ENCODE measurements at places on chromosomes 6 and 20.

GRCh38 chr6:65410309-65410708, 296.7 kb downstream of the EYS start:
- DNase-seq: no peak

GRCh38 chr6:81700414-81700813, 52.1 kb downstream of the TENT5A start:
- DNase-seq: no peak

DNA sequence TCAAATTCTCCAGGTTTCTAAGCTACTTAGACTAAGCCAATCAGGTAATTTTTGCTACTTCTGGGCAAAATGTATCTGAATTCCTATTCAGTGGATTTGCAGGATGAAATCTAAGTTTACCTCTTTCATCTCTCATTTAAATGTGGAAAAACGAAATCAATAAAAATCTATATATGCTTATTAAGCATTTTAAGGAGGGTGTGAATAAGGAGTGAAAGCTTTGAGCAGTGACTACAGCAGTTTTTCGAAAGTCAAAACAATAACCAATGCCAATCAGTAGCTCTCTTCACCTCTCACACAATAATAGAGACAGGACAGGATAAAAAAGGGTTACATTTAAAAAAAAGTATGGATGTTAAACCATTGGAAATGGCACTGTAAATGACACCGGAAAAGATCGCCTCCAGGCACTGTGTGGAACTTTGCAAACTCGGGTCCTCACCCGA, 476 bp upstream of the BCKDHB start:
- no peak for DNase-seq

DNA sequence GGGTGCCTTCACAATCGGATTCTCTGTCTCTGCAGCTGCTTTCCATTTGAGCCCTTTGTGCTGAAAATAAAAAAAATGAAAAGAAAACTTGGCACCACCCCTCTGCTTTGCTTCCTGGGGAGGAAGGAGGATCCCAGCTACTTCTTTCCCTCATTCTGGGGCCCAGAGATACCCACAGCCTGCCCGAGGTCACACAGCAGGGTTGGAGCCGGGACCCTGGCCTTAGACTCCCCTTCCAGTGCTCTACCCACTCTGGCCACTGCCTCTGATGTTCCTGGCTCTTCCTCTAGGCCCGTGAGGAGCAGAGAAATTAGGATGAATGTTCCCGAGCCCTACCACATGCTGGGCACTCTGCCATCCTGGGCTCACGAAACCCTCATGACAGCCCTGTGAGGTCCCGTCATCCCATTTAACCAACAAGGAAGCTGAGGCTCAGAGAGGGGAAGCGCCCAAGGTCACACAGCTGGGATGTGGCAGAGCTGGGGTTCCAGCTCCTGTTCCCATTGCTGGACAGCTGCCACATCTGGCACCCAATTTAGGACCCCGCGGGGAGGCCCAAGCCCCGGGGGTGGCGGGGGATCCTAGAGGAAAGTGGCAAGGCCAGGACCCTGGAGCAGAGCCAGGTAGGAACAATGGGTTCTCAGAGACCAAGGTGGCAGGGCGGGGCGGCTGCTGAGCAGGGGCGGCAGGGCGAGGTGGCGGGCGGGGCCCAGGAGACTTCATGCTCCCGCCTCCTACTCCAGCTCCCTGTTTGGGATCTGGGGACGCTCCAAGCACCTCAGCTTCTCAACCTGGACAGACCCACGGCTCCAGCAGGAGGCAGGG, 76.6 kb downstream of the CEBPB start:
- no peak for DNase-seq

- no peak for DNase-seq
Observed at GRCh38 chr6:78483553-78484197, 383.7 kb upstream of the IRAK1BP1 start.

DNA sequence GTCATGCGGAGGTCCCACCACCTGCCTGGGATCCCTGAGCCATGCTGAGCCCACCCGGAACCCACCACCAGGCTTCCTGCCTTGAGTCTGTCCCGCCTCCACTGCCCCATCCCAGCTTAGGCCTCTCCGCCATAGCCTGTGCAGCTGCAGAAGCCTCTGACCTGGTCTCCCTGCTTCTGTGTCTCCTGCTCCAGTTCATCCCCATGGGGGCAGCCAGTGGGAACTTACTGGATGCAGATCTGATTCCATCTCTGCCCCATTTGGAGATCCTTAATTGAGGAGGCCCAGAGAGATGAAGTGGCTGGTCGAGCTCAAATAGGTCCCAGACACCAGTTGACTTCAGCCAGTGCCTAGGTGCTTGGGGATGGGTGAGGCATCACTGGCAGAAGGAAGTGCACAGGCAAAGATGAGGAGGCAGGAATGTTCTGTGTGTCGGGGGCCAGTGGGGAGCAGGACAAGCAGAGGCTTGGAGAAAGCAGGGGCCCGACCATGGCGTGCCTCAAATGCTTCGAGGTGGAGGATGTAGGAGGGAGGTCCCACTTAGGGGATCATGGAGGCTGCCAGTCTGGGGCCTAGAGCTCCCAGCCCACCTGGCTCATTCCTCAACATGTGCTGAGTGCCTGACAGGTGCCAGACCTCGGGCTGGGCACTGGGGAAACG, 112.8 kb downstream of the TOX2 start:
- no peak for DNase-seq

DNA sequence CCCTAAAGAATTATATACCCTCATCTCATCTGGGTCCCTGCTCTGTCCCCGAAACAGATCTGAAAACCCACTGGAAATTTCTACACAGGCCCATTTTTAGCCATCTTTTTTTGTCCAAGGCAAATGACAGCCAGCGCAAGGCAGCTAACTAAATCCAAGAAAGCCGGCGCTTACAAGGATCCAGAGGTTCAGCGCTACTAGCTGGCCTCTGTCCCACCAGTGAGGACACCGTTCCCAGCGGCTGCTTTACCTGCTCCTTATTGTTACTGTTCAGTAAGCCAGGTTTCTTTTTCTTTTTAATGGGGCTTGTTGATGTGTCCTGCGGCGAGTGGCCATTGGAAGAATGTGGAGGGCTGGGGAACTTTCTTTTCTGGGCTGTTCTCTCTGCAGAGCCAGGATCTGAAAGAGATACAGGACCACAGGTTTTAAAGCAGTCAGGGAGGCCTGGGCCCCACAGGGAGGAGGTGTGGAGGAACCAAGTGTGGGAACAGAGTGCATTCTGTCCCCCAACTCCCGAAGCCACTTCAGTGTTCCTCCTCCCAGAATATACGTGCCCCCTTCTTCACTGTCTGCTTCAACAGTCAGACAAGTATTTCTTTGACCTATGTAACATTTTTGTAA, 46.6 kb downstream of the ZMYND8 start:
- no peak for DNase-seq

DNA sequence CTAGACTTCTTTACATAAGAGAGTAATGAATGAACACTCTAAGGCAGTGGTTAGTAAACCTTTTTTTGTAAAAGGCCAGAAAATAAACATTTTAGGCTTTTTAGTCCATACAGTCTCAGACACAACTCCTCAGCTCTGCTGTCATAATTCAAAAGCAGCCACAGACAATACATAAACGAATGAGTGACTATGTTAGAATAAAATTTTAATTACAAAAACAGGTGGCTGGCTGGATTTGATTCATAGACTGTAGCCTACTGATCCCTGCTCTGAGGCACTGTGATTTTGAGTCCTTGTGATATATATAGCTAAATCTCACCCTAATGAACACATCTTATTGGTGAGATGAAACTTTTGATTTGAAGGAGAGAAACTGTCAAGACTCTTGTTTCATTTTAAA, 155.1 kb downstream of the AIG1 start:
- DNase-seq: no peak

- DNase-seq: no peak
Observed at GRCh38 chr20:49624317-49624716, 56.4 kb upstream of the PTGIS start.

DNA sequence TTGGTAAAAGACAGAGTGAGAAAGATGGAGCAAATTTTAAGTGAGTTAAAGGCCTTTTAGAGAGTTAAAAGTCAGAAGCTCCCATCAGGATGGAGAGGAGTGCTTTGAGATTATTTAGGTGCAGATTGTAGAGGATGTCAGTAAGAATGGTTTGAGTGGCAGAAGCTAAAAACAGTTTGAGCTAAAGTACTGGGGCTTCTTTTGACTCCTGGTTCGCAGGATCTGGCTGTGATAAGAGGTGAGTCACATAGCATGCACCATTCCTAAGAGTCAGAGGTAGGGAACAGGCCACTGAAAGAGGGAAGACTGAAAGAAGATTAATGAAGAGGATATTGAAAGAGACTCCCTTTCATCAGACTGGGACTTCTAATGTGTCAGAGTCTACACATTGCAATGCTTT, 1047.9 kb upstream of the MAP3K7 start:
- no peak for DNase-seq

- DNase-seq: no peak
Observed at GRCh38 chr6:21085643-21086042, 507.9 kb upstream of the SOX4 start.

DNA sequence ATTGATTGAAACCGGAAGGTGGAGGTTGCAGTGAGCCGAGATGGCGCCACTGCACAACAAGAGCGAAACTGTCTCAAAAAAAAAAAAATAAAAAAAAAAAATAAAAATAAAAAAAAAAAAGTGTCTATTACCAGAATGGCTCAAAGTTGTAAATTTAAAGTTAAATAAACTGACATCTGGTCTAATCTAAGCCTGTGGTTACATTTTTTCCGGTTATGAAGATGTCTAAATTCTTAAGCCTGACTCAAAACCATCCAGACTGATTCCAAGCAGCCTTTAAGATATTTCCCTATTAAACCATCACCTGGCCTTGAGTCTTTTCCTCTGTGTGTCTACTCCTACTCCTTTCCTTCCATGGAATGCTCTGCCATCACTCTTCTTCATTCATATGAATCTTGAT, 371.7 kb upstream of the RUNX2 start:
- DNase-seq: no peak

DNA sequence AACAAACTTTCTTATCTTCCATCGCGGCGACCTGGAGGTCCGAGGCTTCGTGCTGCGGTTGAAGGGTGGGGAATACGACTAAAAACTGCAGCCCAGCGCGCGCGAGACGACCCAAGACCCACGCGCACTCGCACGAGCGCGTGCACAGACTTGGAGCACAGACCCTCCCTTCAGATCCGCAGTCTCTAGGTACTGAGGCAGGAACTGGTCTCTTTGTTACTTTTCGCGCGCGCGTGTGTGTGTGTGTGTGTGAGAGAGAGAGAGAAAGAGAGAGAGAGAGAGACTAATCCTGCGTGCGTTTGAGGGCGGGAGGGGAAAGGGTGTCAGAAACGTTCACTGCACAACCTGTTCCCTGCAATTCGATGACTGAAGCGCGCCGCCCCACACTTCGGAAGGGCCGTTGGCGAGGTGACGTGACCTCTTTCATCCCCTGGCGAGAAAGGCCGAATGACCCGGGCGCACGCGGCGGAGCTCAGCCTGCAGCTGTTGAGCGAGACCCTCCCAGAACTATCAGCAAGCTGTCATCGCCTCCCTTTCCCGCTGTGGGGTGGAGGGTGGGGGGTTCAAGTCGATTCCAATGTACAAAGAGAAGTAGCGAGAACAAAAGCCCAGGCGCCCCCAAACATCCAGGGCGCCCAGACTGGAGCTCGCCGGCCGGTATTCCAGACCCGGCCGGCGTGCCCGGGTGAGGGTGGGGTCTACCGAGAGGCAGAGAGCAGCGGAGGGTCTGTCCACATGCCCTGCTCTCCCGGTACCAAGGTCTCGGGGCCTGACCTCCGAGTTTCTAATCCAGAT, 1.5 kb upstream of the TUBB2B start:
- DNase-seq: peak; percentile 46

GRCh38 chr20:13220194-13220903, 725 bp upstream of the ISM1 start:
- peak; percentile 3 for DNase-seq

DNA sequence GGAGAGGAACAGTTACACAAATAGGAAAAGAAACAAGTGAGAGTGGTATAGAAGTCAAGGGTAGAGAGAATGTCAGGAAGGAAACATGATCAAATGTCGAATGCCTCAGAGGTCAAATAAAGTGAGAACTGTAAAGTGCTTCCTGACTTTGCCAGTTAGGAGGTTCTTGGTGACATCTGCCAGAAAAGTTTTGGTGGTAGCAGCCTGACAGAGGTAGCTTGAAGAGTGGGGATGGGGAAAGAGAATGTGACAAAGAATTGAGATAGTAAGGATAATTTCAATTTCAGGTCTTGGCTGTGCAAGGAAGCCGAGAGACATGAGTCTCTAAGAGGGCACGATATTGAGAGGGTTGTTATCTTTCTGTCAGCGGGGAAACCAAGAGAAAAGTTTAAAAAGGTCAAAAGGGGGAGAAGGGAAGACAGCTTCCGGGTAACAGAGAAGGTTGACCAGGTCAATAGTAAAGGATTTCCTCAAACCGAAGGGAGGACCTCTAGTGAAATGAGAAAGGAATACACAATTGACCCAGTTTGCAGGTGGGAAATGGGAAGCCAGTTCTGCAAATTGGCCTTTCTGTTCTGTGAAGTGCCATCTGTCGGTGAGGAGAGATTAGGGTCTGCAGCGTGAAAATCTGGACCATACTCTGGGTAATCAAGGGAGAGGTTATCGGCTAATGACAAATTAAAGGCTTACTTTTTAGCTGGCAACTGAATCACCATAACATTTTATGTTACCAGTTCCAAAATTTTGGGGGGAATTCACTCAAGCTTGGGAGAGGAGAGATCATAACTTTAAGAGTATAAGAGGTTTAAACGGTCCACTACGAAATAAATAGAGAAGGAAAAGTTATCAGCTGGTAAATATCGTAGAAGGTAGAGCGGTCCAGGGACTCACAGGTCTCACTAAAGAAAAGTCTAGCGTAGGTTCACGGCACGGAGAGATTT, 973 bp upstream of the BRD2 start:
- no peak for DNase-seq

- no peak for DNase-seq
Observed at GRCh38 chr20:13221313-13221672, 219 bp downstream of the ISM1 start.

DNA sequence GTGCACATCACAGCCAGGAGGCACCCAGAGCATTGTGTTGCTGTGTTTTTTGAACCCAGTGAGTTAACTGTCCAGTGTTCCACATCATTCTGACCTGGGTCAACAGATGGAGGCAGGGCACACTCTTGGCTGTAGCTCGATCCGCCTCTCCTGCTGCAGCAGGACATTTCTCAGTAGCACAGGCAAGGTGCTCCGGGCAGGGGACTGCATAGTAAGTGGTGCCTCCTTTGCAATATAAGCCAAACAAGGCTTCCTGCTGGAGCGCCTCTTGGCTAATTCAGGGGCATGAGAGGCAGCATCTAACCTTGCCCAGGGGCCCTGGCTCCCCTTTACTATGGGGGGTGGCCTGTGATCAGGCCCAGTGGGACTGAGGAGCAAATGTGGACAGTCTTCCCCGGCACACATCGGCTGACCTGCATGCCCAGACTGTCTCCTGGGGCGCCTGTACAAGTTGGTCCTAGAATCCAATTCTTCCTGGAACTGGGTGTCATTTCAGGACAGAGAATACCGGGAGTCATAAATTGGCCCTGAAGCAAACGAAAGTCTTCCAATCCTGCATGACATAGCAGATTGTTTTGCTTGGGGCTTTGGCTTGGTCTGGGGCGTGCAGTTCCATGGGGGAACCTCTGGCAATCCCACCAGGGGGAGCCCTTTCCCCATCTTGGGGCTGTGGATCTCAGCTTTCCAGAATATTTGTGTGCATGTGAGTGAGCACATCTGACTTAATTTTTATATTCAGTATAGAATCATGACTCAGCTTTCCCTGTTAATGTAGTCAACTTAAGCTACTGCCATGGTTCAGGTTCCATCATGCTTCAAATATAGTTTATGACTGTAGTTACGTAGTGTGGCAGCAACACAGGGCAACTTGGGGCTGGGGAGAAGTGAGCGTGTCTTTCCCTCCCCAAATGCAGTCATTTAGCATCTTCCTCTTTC, 56.0 kb upstream of the DDR1 start:
- DNase-seq: peak; percentile 83

All from activated CD4-positive, alpha-beta T cell treated with anti-CD3 and anti-CD28 coated beads, Interleukin-2, amount 50 U/mL, for 4 hours (primary cell).